ENCODE measurements at places on chromosomes 3 and 15. TPM values are rescaled to one million over a fixed set of nuclear protein-coding genes. Genes with fewer than 3 reads are reported as not detected.

The SETMAR gene
- 14.7 TPM for total RNA-seq

The ZKSCAN7 gene
- total RNA-seq, result 9.1 TPM

The ALCAM gene
- total RNA-seq, result 58.4 TPM

The P2RY13 gene
- 1.2 TPM for total RNA-seq

- no peak for DNase-seq
Measured at GRCh38 chr3:16474216-16474615, 39.3 kb downstream of the RFTN1 start.

DNA sequence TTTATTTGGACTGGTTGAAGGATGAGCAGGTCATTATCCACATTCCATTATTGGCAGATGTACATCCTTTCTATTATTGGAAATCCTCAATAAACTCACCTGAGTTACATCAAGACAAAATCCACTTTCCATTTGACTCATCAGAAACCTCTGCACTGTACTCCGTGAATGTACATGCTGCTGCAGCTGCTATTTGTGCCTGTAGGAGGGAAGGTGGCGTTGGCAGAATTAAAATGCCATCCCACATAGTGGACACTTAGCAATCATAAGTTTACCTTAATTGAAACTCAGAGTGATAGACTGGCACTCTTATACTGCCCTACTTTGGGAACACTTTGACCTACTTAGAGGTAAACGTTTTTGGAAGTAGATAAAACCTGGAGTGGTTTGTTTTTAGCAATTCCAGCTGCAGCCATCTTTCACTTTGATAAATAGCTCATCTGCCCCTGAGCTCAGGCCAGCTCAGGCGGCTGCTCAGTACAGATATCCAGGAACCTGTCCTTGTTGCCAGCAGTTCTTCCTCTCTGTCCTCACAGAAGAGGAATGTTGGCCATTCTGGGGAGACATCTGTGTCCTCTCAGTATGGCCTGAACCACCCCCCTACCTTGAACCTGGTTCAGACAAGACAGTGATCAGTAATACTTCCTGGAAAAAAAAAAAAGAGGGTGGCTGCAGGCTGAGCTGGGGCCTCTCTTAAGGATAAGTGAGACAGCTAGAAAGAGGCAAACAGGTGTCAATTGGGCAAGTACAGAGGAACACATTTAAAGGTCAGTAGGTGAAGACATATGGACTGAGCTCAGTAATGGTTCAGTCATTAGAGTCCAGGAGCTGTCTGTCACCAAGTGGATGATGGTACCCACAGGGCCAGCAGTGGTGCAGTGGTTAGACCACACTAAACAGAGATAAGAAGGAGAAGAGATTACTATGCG is 153.4 kb upstream of the UMPS start:
- DNase-seq, result no peak

GRCh38 chr3:139774560-139775302 is 97.0 kb upstream of the NMNAT3 start:
- peak; percentile 84 for DNase-seq

- DNase-seq, result no peak
Measured at GRCh38 chr3:122025296-122025695, 3.2 kb upstream of the ILDR1 start.

Data from tongue (tissue), 3 donors.